ENCODE measurements at places on chromosomes 11 and 22.

- no peak for DNase-seq
Observed at GRCh38 chr11:59216641-59217564, 4.2 kb upstream of the MPEG1 start.

GRCh38 chr11:119728651-119729580 is at the start of gene NECTIN1:
TSS of gene NECTIN1 (minus strand) at chr11:119729200. CDS start at chr11:119728553, 647 bp downstream.
- peak; percentile 78 for DNase-seq

- no peak for DNase-seq
Observed at GRCh38 chr11:36437413-36437812, 72.7 kb downstream of the TRAF6 start.

DNA sequence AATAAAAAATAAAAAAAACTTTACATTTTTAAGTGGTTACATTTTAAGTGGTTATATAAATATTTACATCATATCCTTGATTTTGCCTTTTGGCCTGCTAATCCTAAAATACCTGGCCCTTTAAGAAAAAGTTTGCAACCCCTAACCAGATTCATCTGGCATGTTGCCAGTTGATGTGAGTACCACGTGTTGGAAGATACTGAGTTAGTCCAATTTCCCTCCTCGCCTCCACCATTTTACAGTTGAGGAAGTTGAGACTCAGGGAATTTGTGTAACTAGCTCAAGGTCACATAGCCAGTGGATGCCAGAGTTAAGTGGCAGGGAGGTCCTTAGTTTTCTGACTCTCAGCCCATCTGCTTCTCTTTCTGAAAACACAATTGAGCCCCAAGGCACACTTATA is 5.1 kb downstream of the ELF5 start:
- DNase-seq, result no peak

GRCh38 chr22:48663297-48663696 is 1164.4 kb downstream of the BRD1 start:
- DNase-seq, result no peak

- no peak for DNase-seq
Observed at GRCh38 chr22:49865156-49865555, 11.5 kb downstream of the ZBED4 start.

- no peak for DNase-seq
Observed at GRCh38 chr22:42820045-42820763, 36.9 kb downstream of the ARFGAP3 start.

DNA sequence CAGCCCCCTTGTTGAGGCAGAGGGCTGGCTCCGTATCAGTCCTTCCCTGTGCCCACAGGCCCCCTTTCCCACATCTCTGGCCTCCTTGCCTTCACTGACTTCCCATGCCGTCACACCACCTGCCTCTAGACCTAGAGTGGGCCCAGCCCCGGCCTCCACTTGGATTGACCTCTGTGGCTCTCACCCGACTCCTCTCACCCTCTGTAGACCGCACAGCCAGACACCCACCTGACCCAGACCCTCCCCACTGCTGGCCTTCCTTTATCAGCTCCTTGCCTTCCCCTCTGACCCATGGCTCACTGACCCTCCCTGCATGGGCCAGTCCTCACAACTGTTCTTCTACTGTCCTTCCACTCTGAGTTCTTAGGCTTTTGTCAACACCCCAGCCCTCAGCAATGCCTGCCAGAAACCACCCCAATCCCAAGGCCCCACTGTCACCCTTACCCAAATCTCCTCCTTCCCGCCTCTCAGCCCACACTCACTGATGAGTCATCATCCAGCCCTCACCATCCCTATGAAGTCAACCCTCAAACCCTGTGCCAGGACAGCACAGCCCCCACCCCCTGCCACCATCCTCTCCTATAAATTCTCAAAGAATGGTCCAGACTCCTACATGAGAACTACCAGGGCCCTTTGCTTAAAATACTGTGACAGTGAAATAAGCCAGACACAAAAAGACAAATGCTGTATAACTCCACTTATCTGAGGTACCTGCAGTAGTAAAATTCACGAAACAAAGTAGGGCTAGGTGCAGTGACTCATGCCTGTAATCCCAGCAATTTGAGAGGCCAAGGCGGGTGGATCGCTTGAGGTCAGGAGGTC is 53.4 kb downstream of the SCGB1A1 start:
- no peak for DNase-seq

All from stimulated activated CD4-positive, alpha-beta T cell treated with anti-CD3 and anti-CD28 coated beads, Interleukin-1b, Interleukin-23, amount 100 ng/mL, for 1 hour (primary cell).